CD8-positive, alpha-beta T cell (primary cell): ENCODE measurements at places on chromosomes 11 and 22. TPM values are rescaled to one million over a fixed set of nuclear protein-coding genes. Genes with fewer than 3 reads are reported as not detected.

CREB3L1 gene
- total RNA-seq: not detected

IFITM10 gene
- total RNA-seq: 1.7 TPM

CCDC81 gene
- 0.22 TPM for total RNA-seq

CLDN25 gene
- total RNA-seq: not detected

RIC8A gene
- 176 TPM for total RNA-seq

APOL5 gene
- total RNA-seq: not detected

SMTNL1 gene
- total RNA-seq: not detected

KRTAP5-1 gene
- not detected for total RNA-seq

DBX1 gene
- not detected for total RNA-seq

IL17REL gene
- total RNA-seq: not detected

SYCE3 gene
- not detected for total RNA-seq

NAALADL1 gene
- total RNA-seq: 5.4 TPM

TMPRSS6 gene
- total RNA-seq: 0.58 TPM
